PC-3 (cell line): ENCODE measurements at places on chromosomes 5 and 9.

- no peaks in the 10 kb centered on the region for H3K27me3 ChIP-seq
- no peak for DNase-seq
- peaks cover 95% of the 10 kb centered on the region for H3K36me3 ChIP-seq
- H3K27ac ChIP-seq = no peak overlapping the region
Observed at GRCh38 chr5:53076014-53076583, 33.5 kb downstream of the MOCS2 start.

DNA sequence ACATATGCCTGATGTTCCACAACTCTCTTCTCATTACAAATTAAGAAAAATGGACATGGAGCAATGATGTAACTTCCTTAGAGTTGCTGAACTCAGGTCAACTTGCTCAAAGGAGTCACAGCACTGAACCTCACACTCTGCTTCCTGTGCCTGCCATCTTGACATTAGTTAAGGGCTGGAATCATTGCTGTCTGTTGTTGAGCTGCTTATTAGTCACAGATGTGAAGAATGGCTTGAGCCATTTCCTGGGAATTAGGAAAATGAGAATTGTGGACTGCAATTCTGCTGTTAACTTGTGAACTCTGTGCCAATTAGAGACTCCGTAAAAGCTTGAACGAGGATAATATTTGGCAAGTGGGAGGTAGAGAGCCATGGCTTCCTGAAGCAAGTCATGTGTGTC is 212.0 kb downstream of the ADAMTS12 start:
- no peaks in the 10 kb centered on the region for H3K4me1 ChIP-seq
- H3K27me3 ChIP-seq = 0 out of 2 replicates have a peak, but pooled peaks cover 3% of the 10 kb centered on the region
- no peak overlapping the region for H3K27ac ChIP-seq
- no peak for DNase-seq

- H3K27me3 ChIP-seq = no peaks in the 10 kb centered on the region
- H3K4me1 ChIP-seq = peaks cover 9% of the 10 kb centered on the region; the same call in 1 of the 2 replicates
- no peak overlapping the region for H3K4me3 ChIP-seq
- DNase-seq = no peak
- H3K36me3 ChIP-seq = no peaks in the 10 kb centered on the region
Observed at GRCh38 chr9:127293767-127294166, 29.2 kb downstream of the GARNL3 start.

- peak overlapping the region; percentile 79 for H3K27ac ChIP-seq
- H3K36me3 ChIP-seq = no peaks in the 10 kb centered on the region
- peaks cover 40% of the 10 kb centered on the region for H3K4me1 ChIP-seq
- peak overlapping the region; percentile 80 for H3K4me3 ChIP-seq
- peak; percentile 28 for DNase-seq
Observed at GRCh38 chr5:172007175-172008110, 1.0 kb upstream of the FBXW11 start.

GRCh38 chr5:143206196-143207053 is 197.1 kb downstream of the NR3C1 start:
- H3K36me3 ChIP-seq = no peaks in the 10 kb centered on the region
- no peak for DNase-seq
- H3K4me3 ChIP-seq = no peak overlapping the region
- no peaks in the 10 kb centered on the region for H3K27me3 ChIP-seq
